ENCODE measurements at places on chromosomes 2 and 18.
A peak's percentile ranks its signal among the peaks of the same experiment; 100 is the strongest.

DNA sequence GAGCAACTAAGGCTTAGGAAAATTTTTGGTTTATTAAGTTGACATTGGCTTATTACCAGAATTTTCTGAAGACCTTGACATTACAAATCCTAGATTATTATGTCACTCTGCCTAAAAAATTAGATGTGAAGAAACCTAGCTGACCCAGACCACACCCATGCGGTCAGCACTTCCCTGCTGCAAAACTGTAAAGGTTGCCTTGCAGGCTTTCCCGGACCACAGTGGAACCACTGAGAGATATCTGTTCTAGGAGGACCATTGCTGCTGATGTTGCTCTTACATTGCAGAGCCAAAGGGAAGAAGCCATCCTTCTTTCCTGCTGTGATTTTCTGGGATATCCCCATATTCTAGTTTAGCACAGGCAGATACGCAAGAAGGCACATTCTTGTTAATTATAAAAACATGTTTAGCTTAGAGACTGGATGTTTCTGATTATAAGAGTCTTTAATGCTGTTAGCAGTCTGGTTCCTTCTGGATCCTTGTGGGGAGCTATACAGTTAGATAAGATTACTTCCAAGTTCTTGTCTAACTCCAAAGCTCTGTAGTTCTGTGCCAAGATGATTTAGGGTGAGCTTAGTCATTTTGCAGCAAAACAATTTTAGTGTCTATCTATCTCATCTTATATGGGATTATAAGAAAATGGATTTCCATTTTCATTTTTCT lies 70.2 kb downstream of the AOX1 start:
- no peak for DNase-seq

DNA sequence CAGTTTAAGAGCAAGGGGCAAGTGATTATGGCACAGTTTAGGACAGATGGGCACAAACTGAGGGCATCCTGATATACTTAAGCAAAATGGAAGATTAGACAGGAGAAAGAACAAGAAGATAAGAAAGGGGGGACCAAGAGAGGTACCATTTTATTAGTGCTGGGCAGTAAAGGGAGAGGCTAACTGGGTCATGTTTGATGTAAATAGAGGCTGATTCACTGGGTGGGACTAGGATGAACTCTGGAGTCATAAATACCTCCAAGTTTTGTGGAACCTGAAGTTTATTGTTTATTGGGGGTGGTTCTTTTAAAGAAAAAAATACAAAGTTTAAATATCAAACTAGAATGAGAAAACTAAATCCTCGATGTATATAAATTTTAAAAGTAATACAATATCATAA lies 1067.2 kb upstream of the GYPC start:
- DNase-seq, result no peak

- no peak for DNase-seq
Measured at GRCh38 chr18:75544051-75544481, 116.6 kb upstream of the SMIM21 start.

DNA sequence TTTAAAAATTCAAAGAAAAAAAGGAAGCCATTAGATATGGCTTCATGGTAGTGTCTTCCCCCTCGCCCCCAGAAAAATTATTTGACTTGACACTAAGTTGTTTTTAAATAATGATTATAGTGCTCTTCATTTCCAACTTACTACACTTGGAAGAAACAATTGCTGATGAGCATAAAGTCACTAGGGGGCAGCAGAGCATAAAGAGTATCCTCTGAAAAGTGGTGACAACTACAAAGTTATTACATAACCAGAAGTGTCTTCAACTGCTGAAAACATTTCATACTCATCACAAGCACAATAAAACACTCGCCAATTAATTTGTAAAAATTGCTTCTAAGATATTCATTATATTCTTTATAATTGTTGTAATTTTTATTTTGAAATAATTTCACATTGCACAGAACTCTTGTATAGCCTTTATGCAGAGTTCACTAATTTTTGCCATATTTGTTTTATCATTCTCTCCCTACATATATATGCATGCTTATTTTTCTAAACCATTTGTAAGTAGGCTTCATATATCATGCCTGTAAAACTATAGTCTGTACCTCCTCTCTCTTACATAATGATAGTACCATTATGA lies 54.9 kb downstream of the EXOC6B start:
- peak; percentile 34 for DNase-seq

DNA sequence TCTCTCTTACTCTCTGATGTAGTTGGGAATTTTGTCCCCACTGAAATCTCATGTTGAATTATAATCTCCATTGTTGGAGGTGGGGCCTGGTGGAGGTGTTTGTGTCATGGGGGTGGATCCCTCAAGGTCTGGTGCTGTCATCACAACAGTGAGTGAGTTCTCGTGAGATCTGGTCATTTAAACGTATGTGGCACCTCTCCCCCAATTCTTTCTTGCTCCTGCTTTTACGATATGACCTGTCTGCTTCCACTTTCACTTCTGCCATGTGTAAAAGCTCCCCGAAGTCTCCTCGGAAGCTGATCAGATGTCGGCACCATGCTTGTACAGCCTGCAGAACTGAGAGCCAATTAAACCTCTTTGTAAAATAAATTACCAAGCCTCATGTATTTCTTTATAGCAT lies 337.8 kb upstream of the CDH2 start:
- no peak for DNase-seq

DNA sequence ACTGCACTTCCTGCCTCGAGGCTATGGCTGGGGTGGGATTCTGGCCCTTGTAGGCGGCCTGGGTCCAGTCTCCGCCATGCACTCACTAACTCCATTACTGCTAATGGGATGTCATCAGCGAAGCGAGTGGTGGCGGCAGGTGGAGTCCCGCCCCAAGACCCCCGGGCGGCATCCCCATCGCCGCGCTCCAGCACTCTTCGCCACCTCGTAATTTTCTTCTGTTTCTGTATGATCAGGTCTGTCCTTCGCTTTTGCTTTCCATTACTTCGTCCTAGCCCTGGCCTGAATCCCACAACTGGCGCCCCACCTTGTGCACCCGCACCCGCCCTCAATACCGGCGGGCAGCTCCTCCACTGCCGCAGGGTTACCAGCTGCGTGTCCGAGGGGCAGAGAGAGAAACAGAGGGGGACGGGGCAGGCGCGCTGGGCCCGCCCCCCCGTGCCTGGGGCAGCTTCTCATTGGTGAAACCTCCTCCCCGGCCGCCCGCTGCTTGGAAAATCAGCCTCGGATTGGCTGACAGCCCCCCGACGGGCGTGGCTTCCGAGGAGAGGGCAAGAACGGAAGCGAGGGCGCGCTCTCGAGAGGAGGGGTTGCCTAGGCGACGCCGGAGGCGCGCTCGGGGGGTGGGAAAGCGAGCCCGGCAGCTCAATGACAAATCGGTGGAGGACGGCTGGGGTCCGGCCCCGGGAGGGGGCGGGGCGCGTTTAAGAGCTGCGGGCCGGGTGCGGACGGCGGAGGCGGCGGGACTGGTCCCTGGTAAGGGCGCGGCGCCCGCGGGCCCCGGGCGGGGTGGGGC lies at the start of gene RALB:
RALB (plus strand) TSS at position 628 of the 796 bp plus-strand sequence. CDS start 25,813 bp downstream, outside the sequence.
- peak; percentile 98 for DNase-seq

DNA sequence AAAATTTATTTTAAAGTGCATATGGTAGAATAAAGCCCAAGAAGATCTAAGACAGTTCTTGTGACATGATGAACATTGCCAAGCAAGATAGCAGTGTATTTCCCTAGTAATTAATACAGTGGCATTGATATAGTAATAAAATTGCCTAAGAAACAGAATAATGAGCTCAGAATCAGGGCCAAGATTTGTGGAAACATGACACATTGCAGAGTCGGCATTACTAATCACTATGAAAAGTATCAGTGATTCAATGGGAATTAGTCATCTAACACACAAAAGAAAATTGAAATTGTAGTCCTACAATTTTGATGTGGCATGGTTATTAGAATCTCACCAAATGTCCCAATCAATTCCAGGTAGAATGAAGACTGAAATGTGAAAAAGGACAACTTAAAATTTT lies 243.0 kb upstream of the CYRIA start:
- DNase-seq, result no peak

- no peak for DNase-seq
Measured at GRCh38 chr18:67545681-67546080, 29.2 kb upstream of the DSEL start.

DNA sequence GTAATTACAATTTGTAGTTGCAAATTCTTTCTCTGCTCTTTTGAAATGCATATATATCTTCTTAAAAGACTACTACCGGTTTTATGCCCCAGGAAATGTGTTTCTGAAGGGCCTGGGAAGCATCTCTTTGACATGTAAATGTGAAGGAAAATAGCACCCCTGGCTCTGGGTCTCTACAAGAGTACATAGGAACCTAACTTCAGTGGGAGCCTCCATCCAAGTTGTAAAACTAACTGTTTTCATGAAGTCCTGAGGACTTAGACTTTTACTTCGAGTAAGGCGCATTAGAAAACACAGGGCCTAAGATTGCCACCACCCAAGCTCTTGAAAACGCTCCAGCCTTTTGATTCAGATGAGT lies 99.4 kb downstream of the CBLN2 start:
- no peak for DNase-seq

DNA sequence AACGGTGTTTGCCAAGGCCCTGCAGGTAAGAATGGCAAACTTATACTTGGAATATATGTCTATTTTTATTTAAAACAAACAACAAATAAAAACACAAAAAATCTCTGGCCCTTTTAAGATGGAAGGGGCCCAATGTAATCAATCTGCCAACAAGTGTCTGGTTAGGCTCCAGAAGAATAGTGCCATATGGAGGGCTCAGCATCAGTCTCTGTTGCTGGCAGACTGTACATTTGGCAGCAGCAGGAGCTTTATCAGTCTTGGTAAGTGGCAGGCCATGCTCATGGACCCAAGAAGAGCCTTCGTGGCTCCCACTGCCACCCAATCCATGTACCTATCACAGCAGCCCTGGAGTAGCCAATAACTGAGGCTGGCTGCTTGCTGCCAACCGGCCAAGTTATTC lies 101.1 kb downstream of the GALNT3 start:
- no peak for DNase-seq

DNA sequence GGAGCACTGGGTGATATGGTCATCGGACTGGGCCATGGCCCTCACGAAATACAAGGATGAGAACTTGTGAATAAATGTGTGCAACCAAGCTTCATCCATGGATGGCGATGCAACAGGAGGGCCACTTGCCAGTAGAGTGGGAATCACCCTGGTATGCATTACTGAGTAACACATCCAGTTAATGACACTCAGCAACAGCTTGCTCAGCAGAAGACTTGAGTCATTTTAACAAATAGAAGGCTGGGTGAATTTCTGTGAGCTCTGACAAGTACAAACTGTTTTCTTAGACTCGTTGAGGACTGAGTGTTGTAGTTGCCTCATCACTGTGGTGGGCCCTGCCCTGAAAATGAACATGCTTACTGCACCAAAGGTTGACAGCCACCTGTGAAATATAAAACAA lies 221.6 kb downstream of the NCKAP5 start:
- no peak for DNase-seq

DNA sequence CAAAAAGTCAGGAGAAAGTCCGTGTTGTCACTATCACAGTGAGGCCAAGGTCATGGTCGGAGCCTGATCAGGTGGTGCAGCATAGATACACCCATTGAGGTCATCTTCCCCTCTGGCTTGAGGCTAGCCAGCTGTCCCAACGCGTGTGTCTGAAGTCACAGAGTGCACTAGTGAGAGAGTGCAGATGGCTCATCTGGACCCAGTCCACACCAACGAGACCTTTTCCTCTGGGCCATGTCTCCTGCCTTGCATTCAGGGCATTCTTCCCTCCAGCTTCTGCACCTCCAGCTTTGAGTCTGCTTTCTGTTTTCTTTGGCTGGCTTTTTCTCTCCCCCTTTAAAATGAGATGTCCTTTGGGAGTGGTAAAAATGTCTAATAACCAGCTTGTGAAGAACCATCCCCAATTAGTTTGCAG lies 146.9 kb downstream of the TDRD15 start:
- no peak for DNase-seq

GRCh38 chr2:147464737-147465357 lies 380.0 kb upstream of the ACVR2A start:
- DNase-seq, result no peak

DNA sequence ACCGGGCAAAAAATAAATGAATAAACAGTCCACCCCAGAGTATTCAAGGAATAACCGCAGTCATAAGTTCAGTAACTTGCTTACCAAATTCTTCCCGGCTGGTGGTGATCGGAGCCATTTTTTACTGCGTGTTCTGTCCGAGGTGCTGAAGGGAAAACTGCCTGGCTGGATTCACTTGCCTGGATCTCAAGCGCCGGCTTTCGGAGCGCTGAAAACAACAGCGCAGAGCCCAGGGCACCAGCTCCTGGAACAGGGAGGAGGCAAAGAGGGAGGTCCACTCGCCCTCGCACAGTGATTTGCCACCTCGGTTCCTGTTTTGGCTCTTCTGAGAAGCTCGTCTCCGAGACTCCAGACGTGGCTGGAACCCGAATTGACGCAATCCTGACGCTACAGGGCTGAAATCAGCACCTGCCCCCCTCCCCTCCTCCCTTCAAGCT lies at the start of gene SYT4:
SYT4 (minus strand) TSS at position 327 of the 437 bp plus-strand sequence; CDS start at position 118, 209 bp downstream.
- DNase-seq, result no peak

- DNase-seq, result no peak
Measured at GRCh38 chr2:236249066-236249465, 15.1 kb downstream of the ASB18 start.

DNA sequence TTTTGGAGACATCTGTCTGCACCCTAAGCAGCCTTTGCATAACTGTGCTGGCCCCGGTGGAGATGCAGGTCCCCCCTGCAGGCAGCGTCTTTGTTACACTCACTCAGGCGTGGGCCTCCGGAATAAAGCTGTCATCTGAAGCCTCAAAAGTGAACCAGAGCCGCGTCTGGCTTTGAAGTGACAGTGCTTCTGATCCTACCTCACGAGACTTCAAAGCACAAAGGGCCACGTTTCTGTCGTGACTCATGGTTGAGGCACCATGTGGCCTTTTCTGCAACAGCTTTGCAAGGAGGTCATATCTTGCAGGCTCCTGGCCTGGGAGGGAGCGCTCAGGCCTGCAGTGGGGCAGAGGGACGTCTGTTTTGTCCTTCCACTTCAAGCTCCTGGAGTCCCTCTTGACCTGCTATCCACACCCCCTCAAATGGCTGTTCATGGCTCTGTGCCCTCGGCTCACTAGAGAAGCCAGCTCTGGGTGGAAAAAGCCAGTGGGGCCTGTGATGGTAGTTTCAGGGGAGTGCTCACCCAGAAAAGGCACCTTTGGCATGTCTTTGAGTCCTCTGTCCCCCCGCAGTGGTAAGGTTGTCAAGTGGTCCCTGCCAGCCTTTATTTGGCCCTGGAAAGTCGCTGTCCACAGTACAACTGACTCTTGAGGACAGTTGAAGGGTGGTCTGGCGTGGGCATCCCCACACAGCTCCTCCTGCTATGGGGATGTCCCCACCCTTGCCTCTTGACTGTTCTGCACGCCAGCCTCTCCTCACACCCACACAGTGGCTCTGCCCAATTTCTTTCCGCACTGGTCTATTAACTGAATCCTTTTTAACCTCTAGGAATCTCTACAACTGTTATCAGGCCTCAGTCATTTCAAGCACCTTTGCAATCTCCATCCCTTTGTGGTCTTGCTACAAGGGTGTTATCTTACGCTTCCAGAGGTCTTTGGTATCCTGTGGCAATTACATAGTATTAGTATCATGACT lies 19.3 kb downstream of the GPR55 start:
- DNase-seq, result peak; percentile 73

DNA sequence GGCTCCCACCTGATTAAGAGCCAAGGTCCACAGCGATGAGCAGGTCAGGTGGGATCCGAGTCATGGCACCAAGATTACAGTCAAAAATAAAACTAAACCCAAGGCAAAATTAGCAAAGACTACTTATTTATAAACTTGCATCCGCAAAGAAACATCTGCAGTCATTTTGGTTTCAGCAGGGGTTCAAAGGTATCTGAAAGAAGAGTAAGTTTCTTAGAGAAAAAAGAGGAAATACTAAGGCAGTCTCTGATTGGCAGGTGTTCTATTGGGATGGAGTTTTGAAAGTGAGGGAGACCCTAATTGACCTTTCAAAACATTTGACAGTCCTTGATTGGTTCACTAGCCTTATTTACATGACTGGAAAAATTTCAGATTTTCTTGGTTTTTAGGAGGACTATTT lies 11.0 kb upstream of the PLB1 start:
- no peak for DNase-seq
